Occipital lobe (tissue), 3 donors: ENCODE measurements at places on chromosomes 6 and 20. TPM values are rescaled to one million over a fixed set of nuclear protein-coding genes. Genes with fewer than 3 reads are reported as not detected.

The SLC52A3 gene
- total RNA-seq = not detected

The FLOT1 gene
- 43.4 TPM for total RNA-seq

The RAB44 gene
- not detected for total RNA-seq

The SLC2A10 gene
- 7.5 TPM for total RNA-seq

The PSORS1C1 gene
- not detected for total RNA-seq

The HLA-DQB1 gene
- 0.16 TPM for total RNA-seq

The CLPSL1 gene
- not detected for total RNA-seq

The ASXL1 gene
- total RNA-seq = 70.2 TPM

The SASH1 gene
- 25.4 TPM for total RNA-seq
